ENCODE measurements at places on chromosomes 3 and 15.

- no peak for DNase-seq
These were observed 799 bp downstream of the VPS33B start for GRCh38 chr15:91021516-91022074.

DNA sequence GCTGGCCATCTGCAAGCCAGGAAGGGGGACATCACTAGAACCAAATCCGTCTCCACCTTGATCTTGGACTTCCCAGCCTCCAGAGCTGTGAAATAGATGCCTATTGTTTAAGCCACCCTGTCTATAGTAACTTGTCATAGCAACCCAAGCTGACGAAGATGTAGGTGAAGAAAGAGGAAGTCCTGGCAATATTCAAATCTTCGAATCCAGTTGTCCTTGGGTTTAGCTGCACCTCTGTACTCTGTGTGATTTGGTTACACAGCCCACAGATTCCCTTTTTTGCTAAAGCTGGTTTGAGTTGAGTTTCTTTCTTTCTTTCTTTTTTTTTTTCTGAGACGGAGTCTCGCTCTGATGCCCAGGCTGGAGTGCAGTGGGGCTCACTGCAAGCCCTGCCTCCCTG, 68.0 kb upstream of the XCR1 start:
- DNase-seq, result no peak

DNA sequence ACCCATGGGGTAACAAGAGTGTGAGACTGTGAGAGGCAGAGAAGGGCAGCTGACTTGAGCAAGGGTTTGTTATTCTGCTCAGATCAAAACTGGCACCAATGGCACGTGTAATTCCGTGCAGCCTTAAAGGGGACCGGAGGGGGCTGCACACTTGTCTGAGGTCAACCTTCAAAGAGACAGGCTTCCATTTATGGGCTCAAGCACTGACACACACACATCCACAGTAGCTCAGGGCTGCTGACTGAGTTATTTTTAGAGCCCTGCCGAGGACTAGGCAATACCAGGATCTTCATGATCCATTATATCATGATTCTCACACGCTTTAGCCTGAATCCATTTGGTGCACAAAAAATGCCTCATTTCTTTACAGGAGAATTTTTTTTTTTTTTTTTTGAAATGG, 20.6 kb upstream of the SPTBN5 start:
- DNase-seq, result no peak

GRCh38 chr3:38114052-38114874, 22.7 kb downstream of the ACAA1 start:
- no peak for DNase-seq

GRCh38 chr3:182490596-182491491, 302.5 kb upstream of the ATP11B start:
- DNase-seq, result peak; percentile 21

DNA sequence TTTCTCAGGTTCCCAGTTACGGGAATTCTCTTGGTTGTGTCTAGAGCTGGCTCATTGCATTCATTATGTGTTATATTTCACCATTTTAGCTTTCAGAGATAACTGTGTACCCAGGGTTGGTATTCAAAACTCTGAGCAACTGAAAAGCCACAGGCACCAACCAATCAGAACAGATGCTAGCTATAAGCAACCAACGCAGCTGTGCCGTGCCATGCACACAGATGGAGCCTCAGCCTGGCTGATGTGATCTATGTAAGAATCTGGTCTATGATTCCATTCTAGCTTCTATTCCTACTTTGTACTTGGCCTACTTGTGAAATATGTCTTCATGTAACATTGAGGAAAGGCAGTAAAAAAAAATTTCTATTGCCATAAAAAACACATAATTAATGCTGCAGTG, 95.0 kb upstream of the CCDC80 start:
- DNase-seq, result no peak
